H7 (cell line): ENCODE measurements at places on chromosomes 1 and 21. TPM values are rescaled to one million over a fixed set of nuclear protein-coding genes. Genes with fewer than 3 reads are reported as not detected.
A peak's percentile ranks its signal among the peaks of the same experiment; 100 is the strongest.

Gene CYP4A22
- not detected in 2 replicates for total RNA-seq

DNA sequence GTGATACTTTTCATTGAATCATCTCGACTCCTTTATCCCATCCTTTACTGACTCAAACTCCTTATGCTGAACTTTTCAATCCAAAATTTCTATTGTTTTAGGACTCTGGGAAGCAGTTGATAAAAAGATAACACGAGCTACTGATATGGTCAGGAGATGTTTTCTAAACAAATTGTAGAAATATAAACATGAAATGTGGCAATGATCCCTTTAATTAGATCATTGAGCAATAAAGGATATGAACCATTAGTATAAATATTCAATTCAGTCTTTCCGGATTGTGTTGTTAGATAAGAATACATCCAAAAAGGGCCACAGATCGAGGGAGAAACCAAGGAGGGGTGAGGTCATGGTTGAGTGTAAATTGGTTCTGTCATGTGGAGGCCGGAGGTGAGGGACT lies 88.4 kb downstream of the NID1 start:
- no peak for DNase-seq

- DNase-seq: no peak
Measured at GRCh38 chr1:76769911-76770310, 97.4 kb upstream of the ST6GALNAC5 start.

DNA sequence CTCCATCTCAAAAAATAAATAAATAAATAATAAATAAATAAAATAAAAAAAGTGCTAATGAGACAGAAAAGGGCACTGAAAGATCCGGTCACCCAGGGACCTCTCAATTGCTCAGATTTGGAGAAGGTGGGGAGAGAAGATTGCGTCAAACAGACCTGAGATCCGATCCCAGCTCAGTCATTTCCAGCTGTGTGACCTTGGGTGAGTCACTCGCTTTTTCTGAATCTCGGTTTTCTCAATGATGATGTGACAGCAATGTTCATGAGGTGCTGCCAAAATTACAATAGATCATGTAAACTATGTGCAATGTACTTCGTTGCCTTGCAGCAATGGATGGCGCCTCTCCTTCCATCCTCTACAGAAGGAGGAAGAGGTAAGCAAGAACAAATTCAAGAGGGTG lies 11.1 kb upstream of the MEF2D start:
- DNase-seq: no peak

GRCh38 chr21:34679051-34679450 lies 10.3 kb downstream of the CLIC6 start:
- no peak for DNase-seq

Gene FABP3
- total RNA-seq: 14.4 and 15.6 TPM in 2 replicates

DNA sequence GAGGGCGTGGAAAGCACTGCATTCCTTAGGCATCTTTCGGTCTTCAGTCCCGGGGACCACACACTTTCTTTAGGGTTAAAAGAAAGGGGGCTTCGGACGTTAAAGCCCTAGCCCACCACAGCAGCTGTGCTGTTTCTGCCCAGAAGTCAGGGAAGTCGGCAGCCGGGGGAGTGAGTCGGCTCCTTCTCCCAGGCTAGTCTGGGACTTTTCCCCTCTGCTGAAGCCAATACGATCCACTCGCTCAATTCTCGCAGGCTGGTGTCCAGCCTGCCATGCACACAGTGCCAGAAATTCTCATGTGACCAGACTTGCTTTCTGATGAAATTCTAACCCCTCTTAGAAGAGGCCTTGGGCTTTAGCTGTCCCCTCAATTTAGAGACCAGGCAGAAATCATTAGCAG lies 67.7 kb downstream of the BCAR3 start:
- no peak for DNase-seq

DNA sequence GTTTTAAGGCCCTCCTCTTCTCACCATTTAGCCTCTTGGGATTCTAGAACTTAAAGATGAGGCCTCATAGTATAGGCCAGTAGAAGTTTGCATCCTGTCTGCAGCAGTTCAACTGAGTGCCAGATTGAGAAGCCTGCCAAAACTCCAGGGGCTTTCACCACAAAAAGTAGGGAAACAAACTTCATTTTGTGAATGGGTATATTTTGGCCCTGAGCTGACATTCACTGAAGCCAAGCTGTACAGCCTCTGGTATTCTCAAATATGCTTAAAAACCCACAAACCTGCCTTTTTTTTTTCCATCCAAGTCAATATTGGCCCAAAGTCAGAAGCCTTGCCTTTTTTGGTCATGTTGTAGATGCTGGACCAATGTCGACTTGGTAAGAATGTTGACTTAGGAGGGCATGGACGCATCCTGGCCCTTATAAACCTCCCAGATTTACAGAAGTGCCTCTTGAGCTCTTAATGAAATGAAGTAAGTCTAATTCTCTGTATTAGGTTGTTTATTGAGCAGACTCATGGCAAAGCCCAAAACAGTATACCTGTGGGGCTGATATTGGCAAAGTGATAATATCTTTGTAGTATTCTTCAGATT lies 337.5 kb downstream of the CHRM3 start:
- no peak for DNase-seq

GRCh38 chr1:41618066-41618825 lies 133.8 kb upstream of the EDN2 start:
- DNase-seq: no peak

Gene SPATC1L
- total RNA-seq: 35.5 and 41.5 TPM in 2 replicates

- peak; percentile 64 for DNase-seq
Measured at GRCh38 chr1:22618056-22618455, 18.4 kb upstream of the C1QA start.

GRCh38 chr1:101995984-101996745 lies 561 bp downstream of the OLFM3 start:
- DNase-seq: peak; percentile 37

Gene TRIM67
- total RNA-seq: not detected in 2 replicates

Gene SELENBP1
- total RNA-seq: 36.9 and 41.9 TPM in 2 replicates

DNA sequence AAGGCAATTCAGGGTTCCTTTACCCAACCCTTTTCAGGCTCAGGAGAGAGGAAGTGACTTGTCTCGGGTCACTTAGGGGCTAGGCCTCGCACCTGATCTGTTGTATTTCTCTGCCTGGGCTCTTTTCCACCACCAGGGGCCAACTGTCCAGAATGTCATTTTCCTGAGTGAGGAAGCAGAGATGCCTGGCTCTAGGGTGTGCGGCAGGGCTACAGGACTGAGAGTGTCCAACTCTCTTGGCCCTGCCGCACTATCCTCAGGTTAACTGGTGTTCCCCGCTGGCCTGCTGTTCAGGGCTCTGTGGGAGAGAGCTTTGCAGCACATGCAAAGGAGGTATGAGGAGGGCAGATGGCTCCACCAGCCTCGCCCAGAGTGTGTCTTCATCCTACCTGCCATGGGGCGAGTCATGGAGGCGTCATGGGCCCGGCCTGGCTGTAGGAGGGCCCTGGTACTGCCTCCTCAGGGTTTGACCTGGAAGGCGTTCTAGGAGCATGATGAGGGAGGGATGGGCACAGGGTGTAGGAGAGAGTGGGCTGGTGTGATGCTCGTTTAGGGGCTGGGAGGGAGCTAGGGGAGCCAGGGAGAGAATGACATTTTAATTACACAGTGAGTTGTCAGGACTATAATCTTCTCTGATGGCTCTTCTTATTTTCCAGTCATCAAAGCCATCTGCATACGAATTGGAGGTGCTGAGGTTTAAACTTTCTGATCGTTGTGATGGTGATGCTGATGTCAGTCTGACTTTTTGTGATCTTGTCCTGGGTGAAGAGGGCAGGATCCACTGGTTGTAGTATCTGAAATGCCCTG lies 128.3 kb downstream of the NOS1AP start:
- DNase-seq: peak; percentile 10

GRCh38 chr1:41239988-41240610 lies 2.0 kb downstream of the SCMH1 start:
- no peak for DNase-seq

DNA sequence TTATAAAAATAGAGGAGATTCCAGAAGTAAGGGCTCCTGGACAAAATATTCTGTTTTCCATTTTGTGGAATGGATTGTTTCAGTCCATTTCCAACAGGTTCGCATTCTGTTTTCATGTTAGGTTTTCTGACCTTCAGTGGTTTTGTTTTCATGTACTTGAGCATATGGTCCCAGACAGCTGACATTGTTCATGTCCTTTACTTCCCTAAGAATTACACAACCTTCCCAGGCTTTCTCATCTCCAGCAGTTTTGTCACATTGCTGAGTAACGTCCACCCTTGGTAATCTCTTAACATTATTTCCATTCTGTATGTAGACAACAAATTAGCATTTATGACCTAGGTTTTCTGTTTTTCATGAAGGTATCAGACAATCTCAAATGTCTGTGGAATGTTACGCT lies 21.0 kb upstream of the ERRFI1 start:
- DNase-seq: no peak

GRCh38 chr1:119808972-119809550 lies 2.2 kb downstream of the REG4 start:
- peak; percentile 77 for DNase-seq

Gene MAN1C1
- total RNA-seq: 19.5 and 25.6 TPM in 2 replicates

DNA sequence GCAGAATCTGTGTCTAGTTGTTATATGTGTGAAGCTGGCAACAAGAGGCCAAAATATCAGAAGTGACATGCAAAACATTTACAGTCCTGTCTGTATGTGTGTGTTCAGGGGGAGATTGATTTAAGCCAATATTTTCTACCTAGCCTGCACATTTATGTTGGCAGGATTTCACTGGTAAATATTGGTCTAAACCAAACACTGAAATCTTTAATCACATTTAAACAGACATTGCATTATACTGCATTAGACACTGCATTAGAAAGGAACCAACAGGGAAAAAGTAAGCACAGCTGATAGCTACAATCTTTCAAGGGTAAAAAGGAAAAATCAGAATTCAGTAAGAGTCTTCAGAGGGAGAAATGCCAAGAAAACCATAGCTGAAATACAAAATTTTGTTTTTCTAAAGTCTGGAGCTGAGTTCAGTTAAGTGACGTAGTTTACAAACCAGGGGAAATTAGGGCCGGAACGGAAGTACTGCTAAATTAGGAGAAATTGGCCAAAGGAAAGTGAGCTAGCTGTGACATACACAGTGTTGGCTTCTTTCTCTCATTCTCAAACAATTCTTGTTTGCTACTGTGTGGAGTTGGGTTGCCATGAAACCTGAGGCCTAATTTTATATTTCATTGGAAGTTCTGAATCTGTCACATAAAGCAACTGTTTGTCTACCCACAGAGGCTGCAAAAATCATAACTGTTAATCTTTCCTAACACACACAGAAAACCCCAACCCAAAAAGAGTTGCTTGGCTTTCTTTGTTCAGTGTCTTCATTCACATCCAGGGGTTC lies 217.3 kb upstream of the SGIP1 start:
- DNase-seq: no peak

DNA sequence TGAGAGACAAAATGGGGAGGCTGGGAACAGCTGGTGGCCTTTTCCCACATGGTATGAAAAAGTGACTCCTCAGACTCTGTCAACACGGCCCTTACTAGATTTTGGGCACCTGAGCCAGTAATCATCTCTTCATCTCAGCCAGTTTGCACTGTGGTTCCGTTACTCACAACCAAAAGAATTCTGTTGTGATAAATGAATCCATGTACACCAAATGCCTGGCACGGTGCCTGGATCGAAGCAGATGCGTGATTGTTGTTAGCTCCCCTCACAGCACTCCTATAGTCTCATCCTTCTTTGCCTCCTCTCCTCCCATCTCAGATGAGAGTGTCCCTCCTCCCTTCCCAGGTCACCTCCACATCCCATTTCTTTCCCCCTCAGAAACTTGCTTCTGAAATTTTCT lies 57.9 kb upstream of the GJB5 start:
- no peak for DNase-seq

DNA sequence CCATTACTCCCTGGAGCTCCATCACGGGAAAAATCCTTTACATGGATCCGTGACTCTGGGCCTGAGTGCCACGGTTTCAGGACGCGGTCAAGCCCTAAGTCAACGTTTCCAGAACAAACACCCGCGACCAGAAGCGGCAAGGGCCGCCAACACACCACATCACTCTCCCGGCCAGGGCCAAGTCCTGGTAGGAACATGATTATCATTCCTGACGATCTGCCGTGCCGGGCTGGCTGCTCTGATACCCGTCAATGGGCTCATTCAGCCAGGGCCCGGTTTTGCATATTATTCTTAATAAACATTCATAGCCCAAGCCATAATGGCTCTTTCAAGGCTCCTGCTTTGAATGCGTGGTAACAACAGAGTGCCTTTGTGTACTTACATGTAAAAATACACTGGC lies 44.6 kb upstream of the SIM2 start:
- no peak for DNase-seq

Gene S100A1
- total RNA-seq: 0.63 and 0.80 TPM in 2 replicates

Gene IGSF5
- total RNA-seq: 0.30 and 1.4 TPM in 2 replicates

- peak; percentile 91 for DNase-seq
Measured at GRCh38 chr1:46527474-46528296, 23.8 kb downstream of the KNCN start.

Gene TENT5C
- total RNA-seq: 0.26 and 0.48 TPM in 2 replicates

Gene TMIGD3
- total RNA-seq: 0.17 TPM in 1 of 2 replicates, not detected in the other

Gene PPM1J
- 4.6 and 7.7 TPM in 2 replicates for total RNA-seq

- no peak for DNase-seq
Measured at GRCh38 chr1:52558941-52559340, 6.0 kb upstream of the TUT4 start.

Gene PIGR
- total RNA-seq: 0.03 TPM in 1 of 2 replicates, not detected in the other

DNA sequence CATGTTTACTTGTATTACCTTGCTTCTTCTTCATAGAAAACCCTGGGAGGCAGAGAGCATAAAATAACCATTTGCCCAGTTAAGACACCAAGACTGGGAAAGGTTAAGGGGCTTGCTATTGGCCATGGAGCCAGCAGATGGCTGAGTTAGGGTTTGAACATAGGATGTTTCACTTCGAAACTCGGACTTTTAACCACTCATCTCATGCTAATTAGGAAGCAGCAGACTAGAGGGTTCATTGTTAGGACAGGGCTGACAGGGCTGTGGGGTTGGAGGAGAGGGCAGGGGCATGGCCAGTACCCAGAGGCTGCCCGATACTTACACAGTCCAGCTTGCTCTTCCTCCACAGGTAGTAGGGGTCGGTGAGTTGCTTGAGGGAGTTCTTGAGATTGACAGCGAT lies 17.0 kb downstream of the SLC26A9 start:
- no peak for DNase-seq

- no peak for DNase-seq
Measured at GRCh38 chr1:225627304-225627947, 25.5 kb downstream of the ENAH start.

Gene SLAMF9
- not detected in 2 replicates for total RNA-seq

DNA sequence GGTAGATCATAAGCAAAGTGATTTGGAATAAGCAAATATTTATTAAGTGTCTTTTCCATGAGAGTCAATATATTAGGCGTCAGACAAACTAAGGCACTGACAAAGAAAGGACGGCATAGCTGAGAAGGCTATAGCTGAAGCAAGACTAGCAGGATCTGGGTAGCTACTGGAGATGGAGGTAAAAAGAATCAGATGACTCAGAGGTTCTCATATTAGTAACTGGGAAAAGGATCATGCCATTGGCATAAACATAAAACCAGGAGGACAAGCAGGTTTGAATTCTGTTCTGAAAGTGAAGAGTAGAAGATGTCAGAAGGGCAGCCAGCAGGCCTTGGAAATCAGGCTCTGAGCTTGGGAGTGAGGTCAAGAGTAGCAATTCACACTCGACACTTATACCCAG lies 531.9 kb downstream of the PTPRC start:
- DNase-seq: no peak

GRCh38 chr1:30413606-30414005 lies 309.8 kb downstream of the MATN1 start:
- peak; percentile 18 for DNase-seq
